DMS79 (cell line): ENCODE measurements at places on chromosomes 7 and 10.

DNA sequence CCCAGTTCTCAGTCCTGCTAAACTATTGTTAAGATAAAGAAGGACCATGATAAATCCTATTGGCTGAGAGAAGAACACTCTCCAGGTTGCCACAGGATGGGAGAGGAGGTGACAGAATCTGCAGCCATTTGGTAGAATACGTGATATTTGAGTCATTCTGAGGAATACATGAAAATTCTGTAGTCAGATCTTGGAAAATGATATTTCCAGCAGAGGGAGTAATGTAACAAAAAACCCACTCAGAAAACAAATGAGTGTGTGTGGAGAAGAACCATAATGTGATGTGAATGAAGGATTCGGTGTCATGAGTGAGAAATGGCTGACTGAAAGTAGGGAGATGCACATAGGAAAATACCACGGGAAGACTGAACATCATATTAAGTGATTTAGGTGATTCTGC is 128.5 kb upstream of the PFKP start:
- no peak for DNase-seq

- no peak for DNase-seq
Measured at GRCh38 chr10:44965651-44966097, 6.1 kb downstream of the RASSF4 start.

DNA sequence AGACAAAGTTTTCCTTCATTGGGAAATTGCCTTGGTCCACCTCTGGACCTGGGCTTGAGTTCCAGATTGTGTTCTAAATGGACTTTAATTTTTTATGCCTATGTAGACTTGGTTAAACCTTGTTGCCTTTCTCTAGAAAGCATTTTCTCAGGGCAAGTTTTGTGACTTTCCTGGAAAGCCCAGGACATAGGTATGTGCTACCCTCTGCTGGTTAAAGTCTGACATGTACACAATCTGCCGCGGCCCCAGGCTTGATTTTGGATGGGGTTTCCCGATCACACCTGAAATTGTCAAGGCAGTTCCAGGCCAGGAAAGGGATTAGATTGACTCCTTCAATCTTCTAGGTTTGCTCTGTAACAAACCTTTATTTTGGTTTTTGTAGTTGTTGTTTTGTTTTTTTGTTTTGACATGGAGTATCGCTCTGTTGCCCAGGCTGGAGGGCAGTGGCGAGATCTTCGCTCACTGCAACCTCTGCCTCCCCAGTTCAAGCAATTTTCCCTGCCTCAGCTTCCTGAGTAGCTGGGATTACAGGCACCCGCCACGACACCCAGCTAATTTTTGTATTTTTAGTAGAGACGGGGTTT is 14.1 kb upstream of the AKR1B10 start:
- DNase-seq: peak; percentile 7

DNA sequence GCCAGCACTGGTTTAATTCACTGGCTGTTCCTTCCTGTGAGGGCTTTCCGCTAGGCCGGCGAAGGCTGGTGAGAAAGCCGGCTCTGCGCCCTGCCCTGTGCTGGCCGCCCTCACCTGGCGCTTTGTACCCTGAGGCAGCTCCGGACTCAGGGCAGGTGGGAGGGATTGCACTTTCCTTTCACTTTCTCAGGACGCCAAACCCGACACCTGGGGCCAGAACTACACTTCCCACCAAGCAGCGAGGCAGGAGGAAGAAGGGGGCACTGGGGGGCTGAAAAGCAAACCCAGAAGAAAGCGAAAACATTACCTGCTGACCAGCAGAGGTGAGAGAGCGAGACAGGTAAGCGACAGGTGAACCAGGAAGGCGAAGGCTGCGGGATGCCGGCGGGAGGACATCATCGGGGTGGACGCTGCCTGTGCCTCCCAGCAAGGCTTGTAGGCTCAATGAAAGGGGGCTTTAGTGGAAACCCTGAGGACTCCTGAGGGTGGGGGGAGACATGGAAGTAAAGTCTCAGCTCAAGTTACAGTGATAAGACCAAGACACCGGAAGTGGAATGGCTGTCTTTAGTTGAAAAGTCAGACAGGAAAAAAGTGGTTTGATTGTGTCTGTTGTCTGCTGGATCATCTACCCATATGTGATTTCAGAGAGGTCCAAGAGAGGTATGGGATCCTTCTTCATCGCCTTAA is at the start of gene RAB19:
TSS of gene RAB19 (plus strand) at position 181 of the 687 bp plus-strand sequence. CDS start 3,589 bp downstream, outside the sequence.
- DNase-seq: peak; percentile 50

DNA sequence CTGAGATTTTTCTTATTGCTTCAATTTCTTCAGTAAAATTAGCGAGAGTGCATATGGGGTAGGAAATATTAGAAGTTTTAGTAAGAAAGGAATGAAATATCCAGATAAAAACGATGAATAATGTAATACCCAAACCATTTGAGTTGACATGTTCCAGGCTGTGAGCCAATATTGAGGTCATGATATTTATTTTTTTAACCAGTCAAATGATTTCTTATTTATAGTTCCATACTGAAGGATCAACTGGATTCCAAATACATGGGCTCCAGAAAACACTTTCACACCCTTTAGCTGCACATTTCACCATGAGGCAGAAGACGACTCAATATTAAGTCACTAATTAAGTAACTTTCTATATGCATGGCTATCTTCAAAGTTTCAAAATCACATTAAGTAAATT is 312.5 kb downstream of the PPP1R3A start:
- no peak for DNase-seq

DNA sequence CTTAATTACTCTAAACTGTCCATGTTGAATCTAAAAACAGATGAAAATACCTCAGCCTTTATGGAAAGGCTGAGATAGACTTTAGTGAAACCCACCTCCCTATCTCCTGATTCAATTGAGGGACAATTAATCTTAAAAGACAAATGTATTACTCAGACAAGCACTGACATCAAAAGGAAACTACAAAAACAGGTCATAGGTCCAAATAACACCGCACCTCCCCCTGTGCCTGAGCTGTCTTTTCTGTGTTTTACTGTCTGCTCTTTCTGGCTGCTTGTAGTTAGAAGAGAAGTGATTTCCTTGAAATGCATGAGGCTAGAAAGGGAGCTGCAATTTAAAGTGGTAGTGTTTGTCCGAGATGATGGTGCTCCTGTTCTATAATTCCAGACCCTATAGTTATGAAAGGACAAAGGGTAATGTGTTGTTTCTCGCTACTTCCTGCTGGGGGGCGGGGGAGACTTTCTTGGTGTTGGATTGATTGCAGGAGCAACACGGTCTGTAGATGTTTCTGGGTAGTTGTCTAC is 16.0 kb downstream of the AKR1C8 start:
- no peak for DNase-seq

DNA sequence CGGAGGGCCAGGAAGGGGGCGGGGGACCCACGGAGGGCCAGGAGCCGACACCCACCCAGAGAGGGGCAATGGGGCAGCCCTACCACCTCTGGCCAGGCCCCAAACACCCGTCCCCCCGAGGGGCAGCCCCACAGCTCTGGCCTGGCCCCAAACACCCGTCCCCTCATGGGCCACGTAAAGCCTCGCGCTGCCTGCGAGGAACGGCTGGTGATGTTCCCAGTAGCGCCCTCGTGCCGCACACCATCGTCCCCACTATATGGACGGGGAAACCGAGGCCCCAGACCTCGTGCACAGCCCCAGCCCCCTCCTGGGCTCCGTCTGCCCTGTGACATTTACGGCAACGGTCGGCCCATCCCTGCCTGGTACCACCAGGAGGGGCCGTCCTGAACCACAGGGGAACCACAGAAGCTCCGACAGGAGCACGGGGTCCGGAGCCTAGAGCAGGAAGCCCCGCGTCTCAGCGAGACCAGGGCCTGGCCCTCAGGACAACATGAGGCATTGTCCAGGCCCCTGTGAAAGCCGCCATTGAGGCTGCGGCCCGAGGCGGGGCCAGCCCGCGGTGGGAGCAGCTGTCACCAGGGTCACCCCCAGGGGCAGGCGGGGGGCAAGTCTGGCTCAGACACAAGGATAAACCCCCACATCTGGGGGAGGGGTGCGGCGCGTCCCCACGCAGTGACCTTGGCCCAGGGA is 35.6 kb downstream of the GET4 start:
- DNase-seq: no peak

DNA sequence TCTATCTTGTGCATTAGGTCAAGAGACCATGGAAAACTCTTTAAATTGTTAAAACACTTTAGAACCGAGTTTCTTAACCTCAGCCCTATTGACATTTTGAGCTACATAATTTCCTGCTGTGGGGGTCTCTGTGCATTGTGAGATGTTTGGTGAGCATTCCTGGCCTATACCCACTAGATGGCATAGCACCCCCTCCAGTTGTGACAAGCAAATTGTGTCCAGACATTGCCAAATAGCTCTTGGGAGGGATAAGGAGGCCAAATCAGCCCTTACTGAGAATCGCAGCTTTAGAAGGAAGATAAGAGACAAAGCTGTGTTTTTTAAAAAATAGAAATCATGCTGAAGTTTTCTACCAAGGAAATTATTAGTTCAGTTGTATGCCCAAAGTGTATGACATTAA is 1158.5 kb upstream of the C7orf33 start:
- DNase-seq: no peak

DNA sequence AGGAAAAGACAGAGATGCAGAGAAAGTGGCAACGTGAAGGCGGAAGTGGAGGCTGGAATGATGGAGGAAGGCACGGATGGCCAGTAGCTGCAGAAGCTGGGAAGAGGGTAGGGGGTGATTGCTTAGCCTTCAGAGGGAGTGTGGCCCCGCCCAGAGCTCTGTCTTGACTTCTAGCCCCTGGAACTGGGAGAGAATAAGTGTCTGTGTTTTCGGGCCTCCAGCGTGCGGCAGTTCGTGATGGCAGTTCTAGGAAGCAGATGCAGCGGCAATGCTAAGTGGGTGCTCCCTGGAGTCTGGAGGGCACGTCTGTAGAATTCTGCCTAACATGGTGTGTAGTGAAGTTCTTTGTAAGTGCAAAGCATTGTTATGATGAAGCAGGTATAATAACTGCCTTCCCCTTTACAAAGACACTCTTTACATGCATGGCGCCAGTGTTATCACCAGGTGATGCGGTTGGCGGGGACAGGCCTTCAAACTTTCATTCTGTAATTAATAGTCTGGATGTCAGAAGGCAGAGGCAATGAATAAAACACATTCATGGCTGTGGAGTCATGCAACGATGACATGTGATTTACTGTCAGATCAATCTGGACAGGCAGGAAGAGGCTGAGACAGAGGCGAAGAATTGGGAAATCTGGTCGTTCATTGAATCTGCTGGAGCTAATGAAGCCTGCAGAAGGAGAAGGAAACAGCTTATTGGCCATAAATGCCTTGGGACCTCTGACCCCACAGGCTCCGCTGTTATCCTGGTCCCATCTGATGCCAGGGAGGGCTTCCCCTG is 228.6 kb downstream of the GLRX3 start:
- DNase-seq: no peak

- DNase-seq: no peak
Measured at GRCh38 chr7:143285806-143286521, 1.2 kb downstream of the TMEM139 start.

DNA sequence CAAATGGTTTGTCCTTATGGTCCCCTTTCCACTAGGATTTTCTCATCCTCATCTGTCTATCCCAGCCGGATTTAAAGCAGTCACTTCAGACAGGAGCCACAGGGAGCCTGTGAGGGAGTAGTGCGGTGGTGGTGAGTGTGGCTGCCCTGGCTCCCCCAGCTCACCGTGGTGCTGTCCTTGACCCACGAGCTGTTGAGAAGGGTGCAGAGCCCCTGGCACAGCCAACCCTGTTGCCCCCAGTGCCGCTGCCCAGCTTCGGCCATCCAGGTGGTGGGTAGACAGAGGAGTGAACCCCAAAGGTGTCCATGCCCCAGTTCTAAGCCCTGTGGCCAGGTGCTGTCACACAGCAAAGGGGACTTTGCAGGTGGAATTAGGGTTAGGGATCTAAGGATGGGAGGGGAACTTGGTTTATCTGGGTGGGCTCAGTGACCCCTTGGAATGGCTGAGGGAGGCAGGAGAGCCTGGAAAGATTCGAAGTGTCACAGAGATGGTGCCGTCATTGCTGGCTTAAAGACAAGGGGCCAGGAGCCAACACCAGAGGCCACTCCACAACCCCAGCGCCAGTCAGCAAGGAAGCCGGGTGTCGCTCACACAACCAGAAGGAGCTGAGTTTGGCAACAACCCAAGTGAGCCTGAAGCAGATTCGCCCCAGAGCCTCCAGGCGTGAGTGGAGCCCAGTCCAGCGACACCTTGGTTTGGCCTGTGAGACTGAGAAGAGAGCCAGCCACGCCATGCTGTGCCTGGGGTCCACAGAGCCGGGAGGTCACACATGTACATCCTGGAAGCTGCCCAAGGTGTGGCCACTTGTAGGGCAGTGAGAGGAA is 142.4 kb downstream of the ADCY1 start:
- no peak for DNase-seq

DNA sequence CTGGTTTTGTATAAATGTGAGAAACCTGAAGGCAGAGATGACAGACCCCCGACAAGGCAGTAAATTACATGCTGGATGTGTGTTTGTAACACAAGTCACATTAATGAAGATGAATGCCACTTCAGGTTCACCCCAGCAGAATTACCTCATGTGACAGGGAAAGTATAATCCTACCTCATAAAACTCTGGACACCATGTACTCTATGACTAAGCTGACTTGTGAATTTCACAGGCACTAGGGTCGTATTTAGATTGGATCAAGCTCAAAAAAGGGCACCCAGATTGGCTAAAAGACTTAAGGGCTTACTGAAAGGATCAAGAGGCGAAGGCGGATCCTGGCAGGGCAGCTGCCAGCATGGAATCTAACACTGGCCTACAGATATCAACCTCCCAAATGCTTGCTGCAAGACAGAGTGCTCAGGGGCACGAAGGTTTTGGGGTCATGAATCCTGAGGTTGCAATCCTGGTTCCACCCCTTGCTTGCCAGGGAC is 161.4 kb downstream of the PIP4K2A start:
- DNase-seq: no peak

DNA sequence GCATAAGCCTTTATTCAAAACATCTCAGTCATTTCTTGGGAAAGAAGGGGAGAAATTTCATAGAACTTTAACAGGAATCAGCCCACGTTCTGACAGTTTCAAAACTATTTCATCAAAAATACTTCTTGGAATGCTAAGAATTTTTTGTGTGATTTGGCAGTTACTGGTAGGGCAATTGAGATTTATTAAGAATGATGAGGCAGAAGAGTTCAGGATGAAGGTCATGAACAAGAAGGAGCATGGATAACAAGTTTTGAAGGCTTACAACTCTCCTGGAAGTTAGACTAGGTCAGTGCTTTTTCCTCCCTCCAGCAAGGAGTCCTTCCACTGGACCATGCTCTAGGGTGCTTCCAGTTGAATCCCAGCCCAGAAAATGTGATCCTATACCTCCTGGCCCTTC is 569.9 kb downstream of the ANKRD7 start:
- DNase-seq: no peak

DNA sequence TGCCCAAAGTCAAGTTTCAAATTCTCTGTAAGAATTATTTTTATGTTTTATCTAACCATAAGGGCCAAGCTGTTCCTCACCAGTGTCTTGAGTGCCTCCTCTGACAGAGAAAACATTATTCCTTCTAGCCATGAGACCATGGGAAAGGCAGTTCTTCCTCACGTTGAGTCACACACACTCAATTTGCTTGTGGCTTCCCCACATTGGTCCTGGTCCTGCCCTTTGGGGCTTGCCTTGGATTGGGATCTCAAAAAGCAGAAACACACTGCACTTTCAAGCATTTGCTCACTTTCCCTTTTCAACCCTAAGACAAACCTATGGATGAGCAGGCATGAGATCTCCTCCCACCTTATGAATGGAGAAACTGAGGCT is 248.3 kb upstream of the IGFBP3 start:
- DNase-seq: no peak
